ENCODE measurements at places on chromosomes 16 and 17.

- no peak for DNase-seq
Observed at GRCh38 chr17:61997664-61998063, 67.4 kb downstream of the MED13 start.

- DNase-seq = no peak
Observed at GRCh38 chr17:74110467-74110866, 93.0 kb upstream of the RPL38 start.

- DNase-seq = no peak
Observed at GRCh38 chr17:82227629-82228277, 1.1 kb upstream of the SLC16A3 start.

- DNase-seq = no peak
Observed at GRCh38 chr16:58411736-58412614, 19.7 kb downstream of the GINS3 start.

Data from ACHN (cell line).